ENCODE measurements at places on chromosomes 7 and 10.
A peak's percentile ranks its signal among the peaks of the same experiment; 100 is the strongest.

GRCh38 chr10:1410469-1411395 lies 326.6 kb downstream of the ADARB2 start:
- DNase-seq: no peak

DNA sequence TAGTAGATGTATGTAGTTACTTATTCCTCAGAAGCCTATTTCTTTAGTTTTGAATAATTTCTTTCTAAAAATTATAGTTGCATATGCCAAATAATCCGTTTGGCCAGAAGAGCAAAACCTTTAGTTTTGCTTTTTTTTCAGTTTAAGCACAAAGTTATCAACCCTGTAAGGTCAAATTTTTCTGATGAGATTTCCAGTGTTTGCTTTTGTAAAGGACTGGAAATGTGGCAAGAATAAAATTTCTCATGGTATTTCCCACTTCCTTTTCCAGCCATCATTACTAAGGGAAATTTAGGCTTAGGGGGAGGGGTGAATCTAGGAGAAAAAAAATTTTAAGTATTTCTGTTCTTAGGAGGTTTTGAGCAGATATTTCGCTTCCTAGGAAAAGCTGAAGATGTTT lies 7.6 kb downstream of the CALD1 start:
- DNase-seq: no peak

DNA sequence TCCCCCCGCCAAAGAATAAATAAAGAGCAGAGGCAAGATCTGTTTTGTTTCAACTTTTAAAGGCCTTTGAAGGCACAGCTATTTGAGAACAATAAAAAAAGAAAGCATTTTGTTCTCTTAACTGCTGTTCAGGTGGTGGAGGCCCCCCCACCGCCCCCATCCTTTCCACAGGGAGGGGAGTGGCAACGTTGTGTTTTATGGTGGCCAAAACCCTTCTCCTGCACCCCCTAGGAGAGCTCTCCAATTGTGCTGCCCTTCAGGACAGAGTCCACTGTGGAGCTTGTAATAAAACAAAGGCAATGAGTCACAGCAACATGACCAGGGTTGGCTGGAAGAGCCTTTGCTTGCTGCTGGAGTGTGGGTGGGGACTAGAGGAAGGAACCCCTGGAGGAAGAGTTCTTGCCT lies 987.9 kb downstream of the KCNMA1 start:
- DNase-seq: no peak

DNA sequence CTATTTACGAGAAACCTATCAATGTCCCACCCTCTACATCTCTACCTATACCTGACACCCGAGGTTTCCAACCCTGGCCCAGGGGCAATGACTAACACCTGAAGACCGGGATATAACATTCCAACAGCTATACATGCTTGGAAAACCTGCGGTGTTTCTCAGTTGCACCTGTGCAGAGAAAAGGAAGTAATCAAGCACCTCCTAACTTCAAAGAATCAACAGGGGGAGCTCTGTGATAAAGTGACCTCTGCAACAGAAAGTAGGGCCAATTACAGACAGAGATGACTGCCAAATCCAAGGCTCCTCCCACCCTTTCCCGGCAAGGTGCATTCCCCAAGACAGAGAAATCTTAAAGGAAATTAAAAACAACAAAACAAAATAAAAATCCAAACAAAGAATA lies 41.3 kb downstream of the CCDC6 start:
- peak; percentile 40 for DNase-seq

DNA sequence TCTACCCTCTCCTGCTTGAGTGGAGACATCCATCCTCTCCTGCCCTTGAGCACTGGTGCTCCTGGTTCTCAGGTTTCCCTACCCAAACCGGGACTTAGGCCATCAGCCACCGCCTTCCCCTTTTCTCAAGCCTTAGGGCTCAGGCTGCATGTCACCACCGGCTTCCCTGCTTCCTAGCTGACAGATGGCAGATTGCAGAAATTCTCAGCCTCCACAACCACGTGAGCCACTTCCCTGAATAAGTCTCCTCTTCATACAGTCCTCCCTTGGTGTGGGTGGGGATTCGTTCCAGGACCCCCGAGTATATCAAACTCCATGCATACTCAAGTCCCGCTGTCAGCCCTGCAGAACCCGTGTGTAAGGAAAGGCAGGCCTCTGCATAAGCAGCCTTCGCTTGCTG lies 203.5 kb upstream of the ZNF32 start:
- no peak for DNase-seq

GRCh38 chr7:128830231-128831177 lies at the start of gene FLNC:
Gene FLNC, plus strand, starts transcription at chr7:128830406. Its CDS starts 232 bp downstream, at chr7:128830638.
- DNase-seq: no peak
